ENCODE measurements at places on chromosomes 3 and 15.

DNA sequence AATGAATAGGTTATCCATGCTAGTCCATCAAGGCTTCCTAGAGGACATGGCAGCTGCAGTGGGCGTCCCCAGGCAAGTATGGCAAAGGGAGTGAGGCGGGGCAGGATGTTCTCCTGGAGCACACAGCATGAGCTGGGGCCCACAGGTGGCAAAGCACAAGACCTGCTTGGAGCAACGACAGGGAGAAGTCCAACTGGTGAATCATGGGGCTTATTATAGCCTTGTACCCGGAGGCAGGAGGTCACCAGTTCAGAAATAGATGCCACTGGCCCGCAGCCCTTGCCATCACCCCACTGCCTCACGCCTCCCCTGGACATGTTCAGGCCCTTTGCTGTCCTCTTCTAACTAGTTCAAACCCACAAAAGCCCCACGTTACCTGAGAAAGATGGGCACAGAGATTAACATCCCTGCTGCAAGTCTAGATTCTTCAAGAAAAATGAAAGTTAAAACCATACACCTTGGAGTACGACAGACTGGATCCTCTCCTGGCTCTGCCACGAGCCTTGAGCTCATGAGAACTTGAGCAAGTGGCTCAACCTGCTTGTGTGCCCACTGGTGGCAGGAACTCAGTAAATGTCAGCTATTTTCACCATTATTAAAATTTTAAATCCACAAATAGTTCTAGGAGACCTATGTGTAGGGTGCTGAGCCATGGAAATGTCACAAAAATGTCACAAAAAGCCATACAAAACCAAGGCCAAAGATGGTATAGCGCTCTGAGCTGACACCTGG is 1.8 kb upstream of the SRGAP3 start:
- DNase-seq = no peak

DNA sequence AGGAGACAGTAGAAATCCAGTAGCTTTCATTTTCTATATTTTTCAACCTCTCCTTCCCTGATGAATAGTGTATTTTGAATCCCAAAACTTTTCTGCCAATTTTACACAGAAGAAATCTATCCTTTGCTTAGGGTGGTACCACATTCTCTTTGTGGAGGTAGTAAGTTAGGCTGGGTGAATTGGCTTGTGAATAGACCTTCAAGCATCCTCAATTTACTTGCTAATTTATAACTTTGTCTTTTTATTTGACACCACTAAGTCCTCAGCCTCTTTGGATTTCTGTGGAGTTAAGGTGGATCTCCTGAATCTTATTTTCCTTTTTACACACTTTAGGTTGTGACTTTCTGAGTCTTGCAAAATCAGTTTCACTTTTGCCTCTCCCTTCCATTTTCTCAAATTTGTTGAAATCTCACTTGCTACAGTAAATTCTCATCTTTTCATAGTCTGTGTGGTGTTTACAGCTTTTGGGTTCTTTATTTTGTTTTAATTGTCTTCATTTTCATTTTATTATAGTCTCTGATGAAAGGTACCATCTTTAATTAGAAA is 5.7 kb upstream of the PLSCR1 start:
- no peak for DNase-seq

GRCh38 chr3:45098310-45098709 is 47.9 kb downstream of the CDCP1 start:
- no peak for DNase-seq

- no peak for DNase-seq
Measured at GRCh38 chr3:24494618-24495325, at the start of gene THRB. Gene THRB, minus strand, starts transcription at chr3:24494850.

- DNase-seq = peak; percentile 95
Measured at GRCh38 chr15:71080705-71081104, 34.6 kb upstream of the THSD4 start.

- peak; percentile 92 for DNase-seq
Measured at GRCh38 chr3:177468331-177468730, 271.0 kb upstream of the TBL1XR1 start.

- DNase-seq = no peak
Measured at GRCh38 chr15:70585707-70586034, 177.7 kb downstream of the UACA start.

DNA sequence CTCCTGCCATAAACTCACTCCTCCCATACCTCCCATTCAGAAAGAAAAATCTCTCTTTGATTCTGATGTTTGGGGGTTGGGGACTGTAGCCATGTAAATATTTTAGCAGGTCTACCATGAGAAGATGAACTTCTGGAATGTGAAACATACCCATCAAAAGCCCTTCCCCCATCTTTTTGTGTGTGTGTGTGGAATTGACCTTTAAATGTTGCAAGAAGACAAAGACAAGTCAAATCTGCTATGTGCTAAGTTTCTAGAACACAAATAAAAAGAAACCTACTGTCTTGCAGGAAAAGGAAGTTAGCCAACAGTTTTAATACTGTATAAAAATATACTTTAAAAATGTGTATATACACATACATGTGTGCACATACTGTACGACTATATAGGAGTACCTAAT is 29.7 kb upstream of the USP50 start:
- no peak for DNase-seq

DNA sequence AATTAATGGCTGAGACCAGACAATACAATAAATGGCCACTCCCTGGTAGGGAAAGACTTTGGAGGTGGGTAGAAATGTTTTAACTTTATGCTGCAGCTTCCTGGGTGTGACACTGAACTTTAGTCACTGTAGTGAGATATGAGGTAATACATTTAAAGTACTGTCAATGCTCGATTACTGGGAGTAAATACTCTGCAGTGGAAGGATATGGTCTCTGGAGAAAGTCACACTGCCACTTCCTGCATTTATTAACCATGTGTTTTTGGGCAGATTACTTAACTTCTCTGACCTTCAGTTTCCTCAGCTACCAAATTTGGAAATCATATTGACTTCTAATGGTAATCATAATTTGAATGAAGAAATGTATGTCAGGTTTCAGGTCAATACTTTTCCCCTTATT is 317.1 kb upstream of the TGFBR2 start:
- no peak for DNase-seq

DNA sequence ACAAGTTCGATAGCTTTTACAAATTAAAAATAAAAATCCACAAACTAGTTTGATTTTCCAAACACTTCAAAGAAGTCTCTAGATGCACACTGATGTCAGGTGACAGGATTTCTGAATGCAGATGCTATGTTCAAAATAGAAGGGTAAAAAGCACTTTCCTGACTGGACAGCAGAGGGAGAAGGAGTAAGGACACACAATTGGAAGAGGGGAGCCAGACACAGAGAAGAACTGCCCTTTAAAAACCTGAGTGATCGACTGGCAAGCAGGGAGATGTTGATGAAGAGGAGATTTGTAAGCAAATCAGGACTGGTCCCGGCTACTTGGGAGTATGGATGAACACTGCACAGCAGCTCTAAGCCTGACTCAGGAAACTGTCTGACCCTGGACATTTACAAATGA is 612.8 kb downstream of the MAGI1 start:
- peak; percentile 6 for DNase-seq

DNA sequence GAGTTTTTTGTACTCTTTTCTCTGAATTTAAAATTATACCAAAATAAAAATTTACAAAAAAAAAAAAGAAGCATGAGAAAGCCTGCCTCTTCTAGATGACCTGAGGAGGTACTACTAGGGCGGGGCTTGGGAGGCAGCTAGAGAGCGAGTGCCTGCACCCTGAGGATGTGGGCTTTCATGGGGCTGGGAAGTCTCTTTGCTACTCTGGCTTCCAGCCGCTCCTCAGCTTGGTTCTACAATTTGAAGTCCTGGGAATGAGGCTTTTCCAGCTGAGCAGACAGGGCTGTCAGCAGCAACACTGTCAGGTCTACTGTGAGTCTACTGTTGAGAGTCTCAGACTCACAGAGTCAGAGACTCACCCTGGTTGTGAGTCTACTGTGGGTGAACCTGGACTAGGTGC is 8.2 kb upstream of the PSTPIP1 start:
- DNase-seq = no peak

GRCh38 chr3:2713923-2714322 is 396.3 kb downstream of the IL5RA start:
- DNase-seq = no peak

DNA sequence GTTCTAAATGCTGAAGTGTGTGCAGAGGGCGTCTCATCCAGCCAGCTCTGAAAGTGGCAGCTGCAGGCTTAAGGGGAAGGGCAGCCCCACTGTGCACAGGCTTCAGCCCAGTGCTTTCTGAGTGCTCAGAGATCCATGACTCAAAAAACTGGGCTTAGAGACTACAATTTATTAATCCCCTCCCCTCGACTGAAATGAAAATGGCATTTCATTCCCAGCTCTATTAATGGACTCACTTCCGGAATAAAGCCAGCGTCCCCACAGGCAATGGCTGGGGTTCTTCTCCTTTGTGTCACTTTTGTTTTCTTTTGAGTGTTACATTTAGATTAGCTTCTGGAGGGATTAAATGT is 55.5 kb upstream of the PLXNA1 start:
- DNase-seq = no peak

- no peak for DNase-seq
Measured at GRCh38 chr3:16073203-16073602, 101.3 kb upstream of the GALNT15 start.

- no peak for DNase-seq
Measured at GRCh38 chr3:13932578-13933295, 52.9 kb upstream of the WNT7A start.

- DNase-seq = no peak
Measured at GRCh38 chr3:80649170-80649569, 881.4 kb upstream of the ROBO1 start.

GRCh38 chr3:153254361-153254760 is 92.3 kb downstream of the RAP2B start:
- DNase-seq = no peak

DNA sequence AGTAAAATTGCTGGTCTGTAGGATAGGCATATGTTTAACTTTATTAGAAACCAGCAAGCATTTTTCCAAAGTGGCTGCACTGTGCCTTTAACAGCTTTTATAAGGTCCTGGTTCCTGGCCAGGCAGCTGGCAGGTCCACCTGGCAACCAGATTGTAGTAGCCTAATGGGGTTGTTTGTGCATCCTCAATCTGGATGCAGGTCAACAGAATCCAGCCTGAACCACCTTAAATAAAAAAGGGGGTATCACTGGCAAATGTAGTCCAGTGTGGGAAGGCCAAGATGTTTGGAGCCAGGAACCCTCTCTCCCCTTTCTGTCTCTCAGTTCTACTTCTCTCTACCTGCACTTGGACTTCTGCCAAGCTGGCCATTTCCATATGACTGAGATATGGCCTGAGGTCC is 200.3 kb downstream of the ZNF621 start:
- DNase-seq = no peak

DNA sequence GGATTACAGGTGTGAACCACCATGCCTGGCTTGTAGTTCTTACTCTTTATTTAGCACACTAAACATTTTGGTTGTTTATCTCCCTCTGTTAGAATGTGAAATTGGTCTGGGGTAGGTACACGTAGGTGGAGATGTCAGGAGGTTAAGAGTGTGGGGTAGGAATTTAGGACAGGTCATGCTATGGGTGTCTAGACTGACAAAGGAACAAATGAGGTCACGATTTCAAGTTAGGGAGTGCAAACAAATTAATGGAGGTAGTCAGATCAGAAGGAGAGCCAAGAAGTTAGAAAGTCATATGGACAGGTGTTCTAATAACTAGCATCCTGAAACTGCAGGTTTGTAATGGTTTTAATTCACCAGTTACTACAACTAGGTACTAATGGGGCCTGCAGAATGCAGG is 19.8 kb downstream of the CDV3 start:
- DNase-seq = no peak

DNA sequence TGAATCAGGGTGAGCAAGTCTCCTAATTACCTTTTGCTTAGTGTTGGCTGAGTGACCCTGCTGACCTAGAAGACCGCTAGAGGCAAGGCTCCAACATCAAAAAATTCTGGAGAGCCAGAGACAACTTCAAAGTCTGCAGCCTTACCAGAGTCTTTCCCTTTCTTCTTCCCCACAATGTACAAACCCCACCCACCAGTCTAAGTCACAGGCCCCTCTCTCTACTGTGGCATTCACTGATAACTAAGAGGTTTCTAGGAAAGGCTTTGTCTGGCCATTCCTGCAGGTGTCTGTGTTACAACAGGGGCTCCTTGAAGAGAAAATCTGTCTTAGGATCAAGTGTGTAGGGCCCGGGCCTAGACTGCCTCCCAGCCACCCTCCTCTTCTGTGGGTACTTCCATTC is 525 bp downstream of the MYH15 start:
- no peak for DNase-seq

DNA sequence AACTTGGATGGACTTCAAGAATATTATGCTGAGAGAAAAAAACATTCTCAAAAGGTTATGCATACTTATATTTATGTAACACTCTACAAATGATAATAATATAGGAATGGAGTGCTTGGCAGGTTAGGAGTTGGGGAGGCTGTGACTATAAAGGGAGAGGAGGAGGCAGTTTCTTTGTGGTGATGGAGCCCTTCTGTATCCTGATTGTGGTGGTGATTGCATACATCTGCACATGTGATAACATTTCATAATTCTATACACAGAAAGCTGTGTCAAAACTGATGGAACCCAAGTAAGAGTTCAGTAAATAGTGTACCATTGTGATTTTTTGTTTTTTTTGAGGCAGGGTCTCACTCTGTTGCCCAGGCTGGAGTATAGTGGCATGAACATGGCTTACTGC is 31.7 kb upstream of the FAM3D start:
- DNase-seq = no peak

DNA sequence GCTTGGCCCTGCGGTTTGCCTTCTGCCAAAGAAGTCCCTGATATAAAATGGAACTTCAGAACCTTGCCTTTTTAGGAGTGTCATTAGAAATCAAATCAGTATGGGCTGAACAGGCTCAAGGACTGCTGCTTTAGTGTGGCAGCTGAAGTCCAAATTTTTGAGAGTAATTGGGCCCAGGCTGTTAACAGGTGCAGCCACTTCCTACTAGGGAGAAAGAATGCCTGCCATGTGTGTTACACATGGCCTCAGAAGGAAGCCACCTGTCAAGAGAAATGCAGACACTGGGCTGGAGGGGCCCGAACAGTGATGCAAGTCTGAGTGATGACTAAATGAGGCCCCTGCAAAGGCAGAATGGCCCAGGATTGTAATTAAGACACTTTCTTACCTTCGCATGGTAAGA is 786.7 kb upstream of the CFAP20DC start:
- DNase-seq = no peak

DNA sequence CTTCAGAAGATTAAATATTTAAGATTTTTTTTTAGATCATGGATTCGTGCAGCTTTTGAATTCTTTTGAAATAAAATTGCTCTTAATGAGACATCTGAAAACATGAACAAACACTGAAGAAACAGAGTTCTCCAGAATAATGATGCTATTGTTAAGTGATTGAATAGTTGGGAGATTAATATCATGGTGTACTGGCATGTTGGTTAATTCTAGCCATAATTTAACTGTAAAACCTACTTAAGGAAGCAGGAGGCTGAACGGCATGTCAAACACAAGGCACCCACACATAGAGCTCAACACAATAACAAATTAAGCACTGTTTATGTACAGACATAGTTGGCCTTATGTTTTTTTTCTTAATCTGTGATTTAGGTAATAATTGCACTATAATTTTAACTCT is 185.6 kb downstream of the RBMS3 start:
- DNase-seq = no peak
